ENCODE measurements at places on chromosomes 5 and 9. TPM values are rescaled to one million over a fixed set of nuclear protein-coding genes. Genes with fewer than 3 reads are reported as not detected.

AQP3 gene
- polyA plus RNA-seq: 183 TPM

- no peak for DNase-seq
Measured at GRCh38 chr9:123487944-123488548, 132.0 kb downstream of the CRB2 start.

GRCh38 chr5:6780802-6781391 is 67.7 kb downstream of the TENT4A start:
- no peak for DNase-seq

DNA sequence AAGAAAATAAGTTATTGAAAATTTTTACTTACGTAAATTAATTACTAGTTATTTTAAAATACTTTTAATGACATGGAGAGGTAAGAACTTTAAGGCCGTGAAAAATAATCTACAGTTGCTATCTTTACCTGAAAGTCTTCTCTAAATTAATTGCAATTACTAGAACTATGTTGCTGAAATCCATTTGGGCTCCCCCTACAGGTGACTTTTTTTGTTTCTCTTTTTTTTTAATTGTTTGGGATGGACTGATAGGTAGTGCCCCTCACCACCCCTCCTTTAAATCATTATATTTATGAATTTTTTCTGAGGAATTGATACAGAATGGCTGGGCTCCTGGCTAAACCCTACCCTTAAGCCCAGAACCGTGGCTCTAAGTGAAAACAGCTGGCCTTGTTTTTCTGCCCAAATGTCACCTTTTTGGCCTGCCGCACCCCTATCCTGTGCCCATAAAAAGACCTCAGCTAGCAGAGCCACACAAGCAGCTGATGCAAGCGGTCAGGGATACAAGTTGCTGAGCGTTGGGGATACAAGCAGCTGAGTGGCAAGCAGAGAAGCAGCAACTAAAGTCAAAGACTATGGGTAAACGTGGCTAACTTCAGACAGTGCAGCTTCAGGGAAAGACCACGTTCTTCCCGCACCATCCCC is 315.2 kb upstream of the ACO1 start:
- DNase-seq: no peak

DNA sequence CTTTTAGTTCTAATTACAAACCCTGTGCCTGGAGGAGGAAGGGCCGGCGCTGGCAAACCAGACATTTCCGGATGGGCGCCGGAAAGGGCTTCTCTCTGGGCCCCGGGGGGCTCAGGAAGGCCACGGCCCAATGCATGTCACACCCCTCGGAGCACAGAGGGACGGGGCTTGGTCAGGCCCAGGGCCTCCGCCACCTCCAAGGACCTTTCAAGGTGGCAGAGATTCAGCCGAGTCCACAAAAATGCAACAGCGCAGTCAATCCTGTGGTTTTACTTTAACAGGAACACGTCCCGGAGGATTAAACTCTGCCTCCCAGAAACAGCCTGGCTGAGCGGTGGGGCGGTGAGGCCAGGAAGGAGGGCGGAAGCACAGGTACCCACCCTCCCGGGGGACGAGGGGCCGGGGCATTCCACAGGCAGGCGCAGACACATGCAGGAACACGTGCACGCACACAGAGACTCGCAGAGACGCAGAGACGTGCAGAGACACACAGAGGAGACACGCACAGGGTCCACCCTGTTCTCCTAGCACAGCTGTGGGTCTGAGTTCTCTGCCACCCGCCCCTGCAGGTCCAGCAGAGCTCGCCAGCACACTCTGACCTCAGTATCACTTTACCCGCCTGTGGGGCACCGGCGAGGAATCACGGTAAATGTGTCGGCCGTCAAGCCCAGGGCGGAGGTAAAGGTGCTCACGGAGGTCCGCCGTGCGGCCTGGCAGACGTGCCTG is 23.0 kb downstream of the SLC9A3 start:
- DNase-seq: no peak

DNA sequence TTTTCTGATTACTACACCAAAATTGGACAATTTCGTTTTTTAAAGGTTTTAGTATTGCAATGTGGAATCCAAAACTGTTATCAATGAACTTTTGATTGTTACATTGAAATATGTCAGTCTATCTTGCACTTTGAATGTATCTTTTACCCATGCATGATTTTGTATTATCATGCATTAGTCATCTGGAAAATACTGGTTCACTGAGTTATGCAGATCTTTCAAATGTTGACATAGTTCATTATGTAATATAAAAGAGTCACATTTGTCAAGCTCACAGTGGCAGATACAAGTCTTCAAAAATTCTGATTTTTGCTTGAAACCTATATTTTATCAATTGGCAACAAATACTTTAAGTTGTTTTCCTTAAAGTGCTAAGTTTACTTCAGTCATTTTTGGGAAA is 85.2 kb downstream of the NR3C1 start:
- no peak for DNase-seq

DNA sequence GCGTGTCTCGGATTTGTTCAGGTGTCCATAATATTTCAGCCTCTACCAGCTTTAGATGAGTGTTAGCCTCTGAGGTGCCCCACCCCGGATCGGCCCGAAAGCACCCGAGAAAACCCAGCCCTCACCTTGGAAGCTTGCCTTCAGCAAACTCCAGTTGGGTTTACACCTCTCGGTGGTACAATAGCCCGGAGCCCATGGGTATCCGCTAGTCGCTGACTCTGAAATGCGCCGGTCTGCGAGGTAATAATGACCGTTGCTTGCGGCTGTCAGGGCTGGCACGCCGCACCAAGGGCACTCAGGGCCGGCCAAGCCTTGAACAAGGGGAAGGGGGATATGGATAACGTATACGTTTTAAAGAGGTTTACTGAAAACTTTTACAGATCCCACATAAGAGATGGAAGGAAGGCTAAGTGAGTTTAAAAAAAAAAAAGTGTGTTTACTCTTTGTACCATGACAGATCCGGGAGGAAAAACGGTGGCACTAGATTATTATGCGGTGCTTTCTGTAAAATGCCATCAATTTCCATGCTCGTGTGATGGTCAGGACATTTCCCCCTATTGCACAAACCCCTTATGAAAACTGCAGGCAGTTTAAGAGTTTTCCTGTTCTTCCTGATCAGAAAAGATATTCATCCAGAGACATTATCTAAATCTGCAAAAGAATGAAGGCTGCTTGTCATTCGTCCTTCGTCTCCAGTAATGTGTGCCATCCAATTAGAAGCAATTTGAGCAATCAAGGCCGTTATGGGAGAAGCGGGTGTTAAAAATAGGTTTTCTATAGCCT is 124.2 kb downstream of the TMEM161B start:
- DNase-seq: no peak

DNA sequence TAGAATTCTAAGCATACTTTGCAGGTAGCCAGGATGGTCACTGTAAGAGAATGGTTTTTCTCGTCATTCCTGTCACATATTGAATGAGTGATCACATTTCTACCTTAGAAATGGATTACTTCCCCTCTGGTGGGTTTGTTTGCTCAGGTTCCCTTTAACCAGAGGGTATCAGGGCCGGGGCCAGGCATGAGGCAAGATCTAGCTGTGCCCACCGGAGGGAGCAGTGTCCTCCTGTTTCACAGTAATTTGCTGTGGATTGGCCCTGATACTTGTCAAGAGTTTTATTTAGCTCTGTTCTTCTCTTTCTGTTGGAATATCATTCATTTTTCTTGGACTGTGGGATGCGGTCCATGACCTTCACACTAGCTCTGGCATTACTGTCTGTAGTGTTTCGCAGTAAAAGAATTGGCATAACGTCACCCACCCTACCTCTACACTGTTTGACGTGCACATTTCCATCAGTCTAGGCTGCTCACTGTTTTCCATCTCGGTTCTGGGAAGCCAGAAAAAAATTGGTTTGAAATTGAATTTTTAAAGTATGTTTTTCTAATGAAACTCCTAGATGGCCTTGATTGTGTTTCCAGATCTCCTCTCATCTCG is 42.4 kb upstream of the ZBED3 start:
- no peak for DNase-seq

DNA sequence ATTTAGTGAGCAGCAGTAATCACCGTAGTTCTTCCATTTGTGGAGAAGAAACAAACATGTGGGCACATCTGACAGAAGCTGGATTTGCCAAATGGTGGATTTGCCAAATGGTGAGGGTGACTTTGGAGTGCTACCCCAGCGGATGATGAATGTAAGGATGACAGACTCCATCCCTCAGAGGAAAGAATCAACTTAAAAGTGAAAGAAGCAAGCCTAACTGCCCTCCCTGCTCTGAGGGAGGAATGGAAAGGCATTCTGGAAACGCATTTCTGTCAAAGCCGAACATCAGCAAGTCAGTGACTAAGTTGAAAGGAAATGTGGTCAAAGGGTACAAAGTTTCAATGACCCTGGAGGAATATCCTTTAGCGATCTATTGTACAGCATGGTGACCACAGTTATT is 143.5 kb downstream of the GPBP1 start:
- no peak for DNase-seq

FOXD4L3 gene
- not detected for polyA plus RNA-seq

GALNT12 gene
- polyA plus RNA-seq: 5.2 TPM

- no peak for DNase-seq
Measured at GRCh38 chr9:107131108-107131799, 151.8 kb upstream of the RAD23B start.

DNA sequence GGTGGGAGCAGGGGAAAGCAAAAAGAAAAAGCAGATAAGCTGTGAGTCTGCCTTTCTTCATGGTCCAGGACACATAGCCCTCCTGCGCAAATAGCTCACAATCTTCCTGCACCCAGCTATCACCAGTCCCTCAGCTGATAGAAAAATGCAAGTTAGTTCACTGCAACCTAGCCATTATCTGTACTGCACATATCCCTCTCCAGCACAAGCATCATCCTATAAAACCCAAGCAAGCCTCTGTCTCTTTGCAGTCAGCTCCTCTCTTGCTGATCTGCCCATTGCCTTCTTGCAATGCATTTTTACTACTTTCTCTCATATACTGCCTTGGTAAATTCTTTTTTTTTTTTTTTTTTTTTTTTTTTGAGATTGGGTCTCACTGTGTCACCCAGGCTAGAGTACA is 20.0 kb upstream of the MSANTD3 start:
- DNase-seq: no peak

GEMIN5 gene
- polyA plus RNA-seq: 10.8 TPM

SOX30 gene
- polyA plus RNA-seq: 0.28 TPM

DNA sequence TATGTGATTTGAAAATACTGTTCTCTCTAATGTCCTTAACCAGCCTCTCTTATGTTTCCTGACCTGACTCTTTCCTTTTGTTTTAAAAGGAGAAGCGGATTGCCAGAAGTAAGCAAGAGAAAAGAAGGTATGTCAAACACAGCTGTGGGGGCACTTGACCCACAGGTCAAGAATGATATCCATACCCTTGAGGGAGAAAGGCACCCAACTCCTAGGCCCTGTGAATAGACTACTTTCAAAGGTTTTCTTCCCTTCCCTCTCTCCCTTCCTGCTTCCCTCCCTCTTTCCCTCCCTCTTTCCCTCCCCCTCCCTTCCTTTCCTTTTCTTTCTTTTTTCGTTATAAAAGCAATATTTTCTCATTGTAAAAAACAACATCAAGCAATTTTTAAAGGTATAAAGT is 306.8 kb downstream of the TRPM3 start:
- no peak for DNase-seq

SNAPC4 gene
- polyA plus RNA-seq: 2.6 TPM

- DNase-seq: no peak
Measured at GRCh38 chr5:69404659-69405330, 10.1 kb upstream of the MARVELD2 start.

GRCh38 chr5:83715236-83716065 is 5.2 kb downstream of the HAPLN1 start:
- DNase-seq: no peak

DNA sequence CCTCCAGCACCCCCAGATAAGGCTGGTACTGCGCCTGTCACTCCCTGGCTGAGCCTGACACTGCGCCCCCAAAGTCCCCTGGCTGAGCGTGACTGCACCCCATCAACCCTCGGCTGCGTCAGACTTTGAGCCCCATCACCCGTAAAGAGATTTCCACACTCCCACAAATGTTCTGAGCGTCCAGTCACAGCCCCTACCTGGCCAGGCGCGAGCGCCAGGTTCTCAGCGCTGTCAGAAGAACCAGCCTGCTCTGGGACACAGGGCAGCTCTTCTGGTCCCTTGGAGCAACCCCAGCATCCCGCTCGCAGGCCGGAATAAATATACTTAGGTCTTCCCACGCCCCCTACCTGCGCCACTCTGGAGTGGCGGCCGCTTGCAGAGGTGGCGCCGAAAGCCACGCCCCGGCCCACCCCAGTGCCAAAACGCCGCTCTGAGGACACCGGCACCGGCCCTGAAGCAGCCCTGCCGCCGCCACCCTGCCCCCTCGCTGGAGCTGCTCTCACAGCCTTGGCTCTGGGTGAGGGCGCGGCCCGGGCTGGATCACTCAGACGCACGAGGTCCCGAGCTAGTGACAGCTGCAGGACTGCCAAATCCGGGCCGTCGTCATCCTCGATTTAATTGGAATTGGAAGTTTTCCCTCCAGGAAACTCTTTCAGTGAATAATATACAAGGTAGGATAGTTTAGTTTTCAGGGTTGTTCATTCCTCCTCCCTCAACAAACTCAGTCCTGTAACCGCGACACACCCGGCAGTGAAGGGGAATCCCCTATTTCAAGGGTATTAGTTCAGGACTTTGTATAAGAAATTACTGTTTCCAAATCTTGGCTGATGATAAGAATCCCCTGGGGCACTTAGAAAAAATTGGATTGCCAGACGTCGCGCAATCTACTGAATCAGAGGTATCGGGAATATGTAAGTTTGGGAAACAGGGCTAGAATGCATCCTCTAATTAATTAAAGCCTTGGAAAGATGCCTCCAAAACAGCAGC is 1.2 kb upstream of the CEMIP2 start:
- DNase-seq: peak; percentile 74

GRCh38 chr9:105141146-105141975 is 103.1 kb upstream of the SLC44A1 start:
- no peak for DNase-seq

- no peak for DNase-seq
Measured at GRCh38 chr5:82408033-82408432, 129.9 kb upstream of the RPS23 start.

NR5A1 gene
- not detected for polyA plus RNA-seq

DNA sequence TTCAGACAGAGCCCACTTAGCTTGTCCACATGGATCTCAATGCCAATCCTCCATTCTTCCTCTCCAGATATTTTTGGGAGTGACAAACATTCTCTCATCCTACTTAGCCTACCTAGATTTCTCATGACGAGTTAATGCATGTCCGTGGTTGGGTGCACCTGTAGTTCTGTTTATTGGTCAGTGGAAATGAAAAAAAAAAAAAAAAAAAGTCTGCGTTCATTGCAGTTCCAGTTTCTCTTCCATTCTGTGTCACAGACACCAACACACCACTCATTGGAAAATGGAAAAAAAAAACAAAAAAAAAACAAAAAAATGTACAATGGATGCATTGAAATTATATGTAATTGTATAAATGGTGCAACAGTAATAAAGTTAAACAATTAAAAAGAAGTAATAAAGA is 59.0 kb downstream of the BASP1 start:
- DNase-seq: no peak

DNA sequence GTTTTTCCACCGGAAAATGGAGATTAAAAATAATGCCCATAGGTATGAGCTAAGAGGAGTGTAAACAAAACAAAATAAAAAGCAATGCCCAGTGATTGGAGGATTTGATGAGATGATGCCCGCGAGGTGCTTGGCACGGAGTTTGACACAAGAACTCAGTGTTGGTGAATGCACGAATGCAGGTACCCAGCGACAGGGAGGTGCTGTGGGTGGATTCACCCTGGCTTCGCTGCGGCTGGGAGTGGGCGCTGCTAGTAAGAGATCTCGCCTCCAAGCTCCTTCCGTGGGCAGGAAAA is 526 bp upstream of the STXBP1 start:
- no peak for DNase-seq
